Stimulated activated CD8-positive, alpha-beta memory T cell treated with anti-CD3 and anti-CD28 coated beads, Interleukin-7, amount 100 ng/mL, for 4 hours (primary cell): ENCODE measurements at places on chromosomes 2 and 18.

DNA sequence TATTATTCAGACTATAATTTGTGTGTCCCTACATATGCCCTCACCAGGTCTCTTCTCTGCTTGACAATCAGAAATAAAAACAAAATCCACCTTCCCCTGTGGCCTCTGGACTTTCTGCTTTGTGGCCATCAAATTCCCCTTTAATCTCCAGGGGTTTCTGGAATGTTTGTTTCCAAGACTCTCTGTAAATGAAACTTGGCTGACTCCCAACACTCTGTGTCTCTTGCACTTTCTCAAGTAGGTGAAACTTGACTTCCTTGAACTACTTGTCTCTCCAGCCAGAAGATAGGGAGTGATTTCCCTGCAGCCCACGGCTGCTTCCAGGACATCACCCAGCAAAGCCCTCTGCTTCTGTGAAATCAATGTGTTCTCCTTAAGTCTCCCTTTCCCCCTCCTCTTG, 54.1 kb upstream of the AQP4 start:
- DNase-seq: no peak

GRCh38 chr2:113895301-113895700, 5.4 kb downstream of the ACTR3 start:
- no peak for DNase-seq

DNA sequence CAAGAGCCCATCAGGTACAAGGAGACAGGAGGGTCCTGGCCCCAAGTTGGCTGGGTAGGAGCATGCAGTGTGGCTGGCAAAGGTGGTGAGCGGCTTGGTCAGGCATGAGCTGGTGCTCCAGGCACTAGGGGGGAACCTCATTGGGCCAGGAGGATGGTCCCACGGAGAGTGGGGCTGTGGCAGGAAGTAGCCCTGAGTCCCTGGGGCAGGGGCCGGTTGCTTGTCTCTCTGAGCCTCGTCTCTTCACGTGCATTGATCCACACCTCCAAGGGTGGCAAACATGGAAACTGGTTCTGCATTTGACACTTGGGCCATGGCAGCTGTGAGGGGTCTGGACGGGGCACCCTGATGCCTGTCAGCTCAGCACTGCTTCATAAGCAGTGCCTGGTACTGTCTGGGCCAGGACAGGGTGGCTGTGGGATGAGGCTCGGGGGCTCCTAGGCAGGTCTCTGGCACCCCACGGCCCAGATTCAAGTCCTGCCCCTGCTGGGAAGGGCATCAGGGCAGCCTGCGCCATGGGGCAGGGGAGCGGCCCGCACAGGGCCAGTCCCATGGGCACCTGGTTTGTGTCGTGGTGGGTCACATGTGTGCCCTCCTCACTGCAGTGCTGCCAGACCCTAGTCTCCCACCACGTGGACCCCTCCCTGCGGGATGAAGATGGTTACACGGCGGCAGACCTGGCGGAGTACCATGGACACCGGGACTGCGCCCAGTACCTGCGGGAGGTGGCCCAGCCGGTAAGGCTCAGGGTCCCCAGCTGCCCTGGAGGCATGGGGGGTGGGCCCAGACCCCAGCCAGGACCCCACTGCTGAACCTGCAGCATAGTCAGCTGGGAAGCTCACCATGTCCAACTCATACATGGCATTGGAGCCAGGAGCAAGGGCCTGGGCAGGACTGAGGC, 16.4 kb downstream of the ESPNL start:
- no peak for DNase-seq

- no peak for DNase-seq
Observed at GRCh38 chr2:7984693-7985353, 697.0 kb upstream of the ID2 start.

GRCh38 chr2:64649626-64650025, 4.1 kb downstream of the SERTAD2 start:
- no peak for DNase-seq

GRCh38 chr2:191226196-191226595, 19.0 kb upstream of the MYO1B start:
- DNase-seq: no peak

DNA sequence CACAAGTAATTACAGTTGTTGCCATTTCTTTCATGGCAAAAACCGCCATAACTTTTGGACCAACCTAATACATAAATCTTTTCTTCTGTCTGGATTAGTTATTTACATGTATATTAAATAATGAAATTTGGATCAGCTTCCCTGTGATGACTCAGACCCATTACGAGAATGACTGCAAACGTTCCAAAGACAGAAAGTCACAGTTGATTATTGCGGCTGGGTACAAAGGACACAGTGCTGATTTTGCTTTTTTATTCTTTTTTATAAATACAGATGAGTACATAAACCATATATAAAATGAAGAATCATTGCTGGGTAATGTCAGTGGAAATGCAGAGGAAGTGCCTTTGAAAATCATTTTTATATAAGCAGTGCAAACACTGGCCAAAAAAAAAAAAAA, 126.2 kb downstream of the TWIST2 start:
- no peak for DNase-seq

- no peak for DNase-seq
Observed at GRCh38 chr2:195608768-195609454, 48.1 kb upstream of the SLC39A10 start.

- DNase-seq: no peak
Observed at GRCh38 chr2:37623971-37624900, 47.2 kb downstream of the CDC42EP3 start.

GRCh38 chr2:77484026-77484425, 38.1 kb downstream of the LRRTM4 start:
- DNase-seq: no peak

DNA sequence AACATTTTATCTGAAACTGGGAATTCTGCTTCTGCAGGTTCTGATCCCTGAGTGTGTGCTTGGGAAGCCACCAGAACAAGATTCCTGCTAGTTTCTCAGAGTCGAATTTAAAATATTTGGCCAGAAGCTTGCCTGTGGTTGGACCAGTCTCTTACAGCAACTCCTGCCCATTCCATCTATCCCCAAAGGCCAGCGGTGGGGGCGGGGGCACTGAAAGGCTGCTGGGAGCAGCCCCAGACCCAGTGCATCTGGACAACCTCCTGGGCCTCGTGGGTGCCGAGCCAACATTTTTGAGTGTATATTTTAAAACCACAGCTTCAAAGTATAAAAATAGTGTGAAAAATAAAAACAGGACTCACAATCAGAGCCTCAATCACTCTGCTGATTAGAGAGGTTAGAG, 38.6 kb upstream of the ZFP36L2 start:
- DNase-seq: no peak

DNA sequence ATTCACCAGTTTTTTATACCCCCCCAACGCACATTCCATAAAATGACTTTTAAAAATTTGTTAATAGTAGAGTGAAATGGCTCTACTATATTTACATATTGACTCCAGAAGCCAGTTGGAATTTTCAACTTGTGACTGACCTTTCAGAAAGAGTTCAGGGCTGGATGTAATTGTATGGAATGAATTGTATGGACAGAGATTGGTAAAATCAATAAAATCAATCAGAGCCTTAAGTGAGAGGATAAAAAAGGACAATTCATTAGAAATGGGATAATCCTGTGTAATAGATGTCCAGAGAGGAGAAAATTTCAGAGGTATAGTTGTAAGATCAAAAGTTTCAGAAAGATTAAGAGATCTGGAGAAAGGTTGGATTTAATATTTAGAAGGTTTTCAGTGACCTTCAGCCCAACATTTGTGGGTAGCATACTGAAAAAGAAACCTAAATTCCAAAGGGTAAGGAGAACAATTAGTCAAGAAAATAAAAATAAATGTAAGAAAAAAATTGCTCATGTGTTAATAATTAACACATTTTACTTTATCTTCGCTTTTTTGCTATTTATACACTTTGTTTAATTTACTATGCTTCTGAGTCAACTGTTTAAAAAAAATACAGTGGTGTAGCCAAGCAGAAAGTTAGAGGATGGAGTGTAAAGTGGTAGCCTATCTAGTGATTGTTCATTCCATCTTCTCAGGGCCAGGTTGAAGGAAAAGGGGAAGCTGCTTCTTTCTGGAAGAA, 385.4 kb upstream of the TMEFF2 start:
- DNase-seq: no peak

- DNase-seq: no peak
Observed at GRCh38 chr2:130972410-130972809, 120.8 kb downstream of the FAM168B start.

DNA sequence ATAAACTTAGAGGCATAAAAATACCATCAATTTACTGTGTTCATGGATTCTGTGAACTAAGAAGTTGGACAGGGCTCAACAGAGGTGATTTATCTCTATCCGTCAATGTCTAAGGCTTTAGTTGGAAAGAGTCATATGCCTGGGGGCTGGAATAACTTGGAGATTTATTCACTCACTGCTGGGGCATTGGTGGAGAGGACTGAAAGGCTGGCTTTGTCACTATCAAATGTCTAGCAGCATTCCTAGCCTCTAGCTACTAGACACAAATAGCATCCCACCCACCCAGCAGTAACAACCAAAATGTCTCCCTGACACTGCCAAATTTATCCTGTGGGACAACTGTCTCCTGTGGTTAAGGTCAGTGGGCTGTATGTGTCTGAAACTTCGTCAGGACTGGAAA, 71.0 kb downstream of the EVA1A start:
- no peak for DNase-seq

DNA sequence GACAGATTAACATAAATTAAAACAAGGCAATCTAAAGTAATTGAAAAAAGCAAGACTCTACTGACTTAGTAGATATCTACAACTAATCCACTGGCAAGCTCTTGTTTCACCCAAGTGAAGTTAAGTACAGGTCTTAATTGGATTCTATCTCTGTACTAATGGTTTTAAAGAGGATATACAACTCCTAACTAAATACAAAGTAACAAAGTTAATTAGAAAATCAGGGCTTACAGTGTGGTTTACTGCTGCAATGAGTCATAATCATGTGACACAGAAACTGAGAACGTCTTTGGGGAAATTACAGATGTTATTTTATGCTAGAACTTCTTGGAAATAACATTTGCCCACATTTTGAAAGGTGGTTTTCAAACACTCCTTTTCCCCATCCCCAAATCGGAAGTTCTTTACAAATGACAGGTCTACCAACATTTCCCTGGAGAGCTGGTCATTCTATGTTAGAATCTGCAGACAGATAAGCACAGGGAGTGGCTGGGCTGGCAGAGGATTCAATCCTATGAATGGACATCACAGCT, 245.3 kb downstream of the STK39 start:
- no peak for DNase-seq
